ENCODE measurements at places on chromosomes 4 and X.

GRCh38 chr4:112449708-112450107 is 66.3 kb downstream of the NEUROG2 start:
- DNase-seq, result no peak

- no peak for DNase-seq
These were observed 59.9 kb downstream of the GK start for GRCh38 chrX:30713061-30713525.

DNA sequence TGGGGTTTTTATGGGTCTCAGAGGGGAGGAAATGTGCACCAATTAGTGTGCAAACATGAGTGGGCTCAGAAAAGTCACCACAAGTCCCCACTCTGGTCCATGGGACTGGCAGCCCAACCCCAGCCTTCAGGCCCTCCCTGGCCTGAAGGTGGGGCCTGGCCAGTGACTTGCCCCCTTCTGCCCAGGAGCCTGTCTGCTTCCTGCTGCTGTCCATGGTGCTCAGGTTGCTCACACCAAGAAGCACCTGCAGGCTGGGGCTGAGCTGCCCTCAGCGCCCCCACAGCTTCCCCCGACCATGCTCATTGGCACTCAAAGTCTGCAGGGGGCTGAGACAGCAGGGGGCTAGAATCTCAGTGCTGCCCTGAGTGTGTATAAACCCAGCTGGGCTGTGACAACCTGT is 30.6 kb upstream of the GC start:
- no peak for DNase-seq

DNA sequence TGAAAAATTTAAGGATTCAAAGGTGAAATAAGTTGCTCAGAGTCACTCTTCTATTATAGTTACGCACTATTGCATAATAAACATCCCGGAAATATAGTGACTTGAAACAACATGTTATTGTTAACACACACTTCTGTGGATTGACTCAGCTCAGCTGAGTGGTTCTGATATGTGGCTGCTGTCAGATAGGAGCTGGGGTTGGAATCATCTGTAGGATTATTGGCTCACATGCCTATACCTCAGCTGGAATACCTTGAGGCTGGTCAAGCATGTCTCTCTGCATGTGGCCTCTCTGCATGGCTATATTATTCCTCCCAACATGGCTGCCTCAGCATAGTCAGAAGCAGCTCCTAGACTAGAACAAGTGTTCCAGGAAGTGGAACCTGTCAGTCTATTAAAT is 486.7 kb upstream of the MAGEB2 start:
- no peak for DNase-seq

GRCh38 chr4:137238456-137239162 is 293.7 kb downstream of the PCDH18 start:
- no peak for DNase-seq

GRCh38 chr4:7460566-7460965 is 25.8 kb upstream of the PSAPL1 start:
- DNase-seq, result no peak

DNA sequence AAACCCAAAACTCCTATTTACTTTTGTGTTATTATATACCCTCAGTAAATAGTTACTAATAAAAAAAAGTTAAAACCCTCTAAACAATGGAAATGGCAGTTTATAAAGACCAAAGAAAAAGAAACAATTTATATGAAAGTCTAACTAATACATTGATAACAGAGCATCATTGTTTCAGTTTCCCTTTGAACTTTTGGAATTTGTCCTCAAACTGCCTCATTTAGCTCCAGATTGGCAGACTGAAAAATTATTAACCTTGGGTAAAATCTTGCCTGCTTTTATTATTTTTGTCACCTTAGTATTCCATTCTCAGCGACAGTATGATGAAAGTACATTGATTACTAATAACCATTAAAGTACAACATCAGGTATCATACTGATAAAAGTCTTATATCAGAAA is 124.0 kb downstream of the PDE5A start:
- no peak for DNase-seq

DNA sequence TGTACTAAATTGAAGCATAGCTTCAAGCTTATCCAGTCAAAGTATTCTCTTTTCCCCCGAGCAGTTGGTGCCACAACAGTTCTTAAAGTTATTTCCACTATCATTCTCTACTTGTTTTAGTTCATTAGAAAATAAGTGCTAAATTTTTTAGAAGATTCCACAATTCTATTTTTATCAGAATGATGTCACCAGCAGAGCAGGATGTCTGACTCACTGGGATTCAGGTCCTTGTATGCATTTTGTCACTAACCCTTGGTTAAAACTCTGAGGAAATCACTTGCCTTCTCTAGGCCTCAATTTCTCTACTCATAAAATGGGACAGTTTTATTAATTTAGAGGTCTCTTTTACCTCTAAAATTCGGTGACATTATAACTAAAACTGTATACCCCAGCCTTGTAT is 3.4 kb downstream of the DDX53 start:
- no peak for DNase-seq

Measured in NCI-H2171 (cell line).